ENCODE measurements at places on chromosomes 7 and 10.

- DNase-seq, result no peak
These were observed 56.9 kb upstream of the CHST15 start for GRCh38 chr10:124150189-124150806.

- DNase-seq, result peak; percentile 99
These were observed 81.4 kb downstream of the ORC5 start for GRCh38 chr7:104126411-104126841.

GRCh38 chr10:21961847-21962246, 41.7 kb downstream of the DNAJC1 start:
- DNase-seq, result no peak

DNA sequence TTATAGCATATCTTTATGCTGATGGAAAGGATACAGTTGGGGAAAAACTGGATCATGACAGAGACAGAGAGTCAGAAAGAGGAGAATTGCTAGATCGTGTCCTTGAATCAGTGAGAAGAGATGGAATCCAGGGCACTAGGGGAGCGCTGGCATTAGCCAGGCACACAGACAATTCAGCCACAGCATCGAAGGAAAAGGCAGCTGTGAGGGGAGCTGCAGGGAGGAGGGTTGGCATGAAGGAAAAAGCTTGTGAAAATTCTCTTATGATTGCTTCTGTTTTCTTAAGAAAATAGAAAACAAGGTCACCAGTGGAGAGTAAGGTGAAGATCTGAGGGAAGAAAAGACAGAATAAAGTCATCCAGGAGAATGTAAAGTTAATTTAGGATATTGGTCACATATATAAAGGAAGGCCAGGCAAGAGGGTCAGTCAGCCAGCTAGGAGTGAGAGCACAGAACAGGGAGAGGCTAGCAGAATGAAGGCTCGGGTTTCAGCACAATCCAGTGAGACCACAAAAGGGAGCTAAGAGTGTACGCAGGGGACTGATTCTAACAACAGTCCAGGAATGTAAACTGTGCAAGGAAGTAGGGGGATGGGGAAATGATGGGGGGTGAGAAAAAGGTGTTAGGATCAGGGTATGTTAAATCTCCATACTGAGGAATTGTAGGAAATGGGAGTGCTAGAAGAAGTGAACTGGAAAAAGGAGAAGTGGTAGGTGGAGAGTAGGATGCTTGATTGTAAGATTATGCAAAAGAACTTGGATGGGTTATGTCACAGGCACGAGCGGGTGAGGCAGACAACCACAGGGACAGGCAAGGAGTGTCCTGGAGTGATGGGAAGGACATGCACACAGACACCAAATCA, 112.0 kb downstream of the RNF32 start:
- no peak for DNase-seq

- DNase-seq, result no peak
These were observed 198.3 kb downstream of the NEBL start for GRCh38 chr10:20698837-20699236.

- DNase-seq, result no peak
These were observed 142.0 kb upstream of the PRKCQ start for GRCh38 chr10:6721964-6722615.

GRCh38 chr7:69656890-69657289, 58.6 kb downstream of the AUTS2 start:
- DNase-seq, result peak; percentile 36

- no peak for DNase-seq
These were observed 16.4 kb downstream of the CUX1 start for GRCh38 chr7:101833799-101834198.

DNA sequence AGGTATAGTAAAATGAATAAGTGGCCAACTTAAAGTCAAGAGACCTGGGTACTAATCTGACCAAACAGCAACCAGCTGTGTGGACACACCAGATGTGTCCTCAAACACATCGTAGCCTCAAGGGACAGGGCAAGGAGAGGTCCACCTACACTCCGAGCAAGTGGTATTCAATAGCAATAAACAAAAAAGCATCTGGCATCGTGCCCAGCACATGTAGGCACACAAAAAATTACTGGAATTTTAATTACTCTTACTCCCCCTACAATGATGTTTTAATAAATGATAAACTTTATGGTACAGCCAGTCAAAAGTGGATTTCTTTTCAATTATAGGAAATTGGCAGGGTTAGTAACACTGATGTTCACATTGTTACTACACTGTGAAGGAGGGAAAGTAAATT, 3.5 kb upstream of the RGS10 start:
- DNase-seq, result no peak

DNA sequence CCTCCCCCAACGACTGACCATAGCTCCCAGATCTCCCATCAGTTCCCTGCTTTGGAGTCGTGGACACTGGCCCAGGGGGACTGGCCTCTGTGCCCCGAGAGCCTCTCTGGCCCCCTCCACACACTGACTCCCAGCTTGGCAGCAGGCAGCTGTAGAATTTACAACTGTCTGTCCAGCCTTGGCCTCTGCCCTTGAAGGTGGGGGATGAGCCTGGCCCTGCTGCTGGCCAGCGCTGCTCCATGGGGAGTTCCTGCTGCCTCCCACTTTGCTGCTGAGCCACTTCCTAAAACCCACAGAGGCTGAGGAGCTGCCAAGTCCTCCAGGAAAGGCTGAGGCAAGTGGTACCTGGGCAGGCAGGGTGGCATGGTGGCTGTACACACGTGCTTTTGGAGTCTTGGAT, 147.1 kb downstream of the WDR11 start:
- no peak for DNase-seq

GRCh38 chr7:87036985-87037384, 22.5 kb downstream of the ELAPOR2 start:
- no peak for DNase-seq

- DNase-seq, result no peak
These were observed 450.5 kb downstream of the DNAJB6 start for GRCh38 chr7:157787275-157787701.

DNA sequence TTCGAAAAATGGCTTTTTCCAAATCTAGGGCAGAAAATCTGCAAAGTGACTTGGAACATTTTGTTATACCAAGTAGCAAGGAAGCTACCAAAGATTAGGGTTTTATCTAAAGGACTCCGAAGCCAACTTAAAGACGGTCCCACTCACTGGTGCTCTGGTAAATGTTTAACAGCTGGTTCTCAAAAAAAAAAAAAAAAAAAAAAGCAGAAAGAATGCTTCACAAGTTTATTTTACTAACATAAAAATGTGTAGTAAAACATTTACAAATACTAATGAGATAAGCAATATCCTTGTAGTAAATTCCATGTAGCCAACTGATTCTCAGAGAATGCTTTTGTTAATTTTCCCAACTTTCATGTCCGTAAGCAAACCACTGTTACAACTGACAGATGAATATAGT, 38.4 kb downstream of the TAF3 start:
- DNase-seq, result no peak

DNA sequence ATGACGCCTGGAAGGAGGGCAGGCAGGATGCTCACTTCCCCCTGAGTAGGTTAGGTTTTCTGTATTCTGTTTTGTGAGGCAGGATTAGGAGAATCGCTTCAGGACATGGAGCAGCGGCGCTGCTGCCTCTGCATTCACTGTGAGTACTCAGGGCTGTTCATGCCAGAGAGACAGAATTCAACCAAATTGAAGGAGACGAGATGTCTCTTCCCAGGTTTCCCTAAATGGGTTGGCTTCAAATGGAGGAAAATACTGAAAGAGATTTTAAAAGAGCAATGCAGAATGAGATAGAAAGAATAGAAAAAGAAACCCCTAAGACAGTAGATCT, 21.9 kb upstream of the CNPY1 start:
- peak; percentile 61 for DNase-seq

Data from cerebellar cortex (tissue), 1 donor.